ENCODE measurements at places on chromosomes 1 and 21.
A peak's percentile ranks its signal among the peaks of the same experiment; 100 is the strongest.

DNA sequence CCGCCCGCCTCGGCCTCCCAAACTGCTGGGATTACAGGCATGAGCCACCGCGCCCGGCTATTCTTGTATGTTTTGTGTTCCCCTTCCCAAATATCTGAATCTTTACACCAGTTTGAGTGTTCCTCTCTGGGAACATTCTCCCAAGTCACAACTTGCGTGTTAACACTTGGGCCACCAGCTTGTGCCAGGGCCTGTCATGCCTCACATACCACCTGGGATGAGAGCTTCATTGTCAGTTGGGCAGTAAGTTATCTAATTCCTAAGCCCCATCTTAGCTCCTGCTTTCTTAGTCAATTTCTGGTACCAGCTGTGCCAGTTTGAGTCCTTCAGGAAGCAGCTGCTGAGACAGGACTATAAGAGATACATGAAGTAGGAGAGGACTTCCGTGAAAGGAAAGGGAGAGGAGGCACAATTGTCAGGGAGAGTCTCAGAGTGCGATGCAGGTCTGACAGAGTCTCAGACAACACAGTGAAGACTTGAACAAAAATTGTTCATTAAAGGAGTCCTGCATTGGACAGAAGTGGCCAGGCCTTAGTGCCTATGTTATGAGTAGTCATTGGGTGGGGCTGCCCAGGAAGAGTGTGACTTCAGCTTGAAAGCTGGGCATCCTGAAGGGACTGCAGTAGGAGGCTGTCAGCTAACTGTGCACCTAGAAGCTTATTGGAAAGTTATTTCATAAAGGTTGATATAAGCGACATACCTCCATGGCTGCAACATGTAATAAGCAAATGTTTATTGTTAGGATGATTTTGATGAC, 17.3 kb downstream of the ZFYVE9 start:
- DNase-seq, result no peak

GRCh38 chr1:47280142-47280541, 33.8 kb downstream of the STIL start:
- no peak for DNase-seq

DNA sequence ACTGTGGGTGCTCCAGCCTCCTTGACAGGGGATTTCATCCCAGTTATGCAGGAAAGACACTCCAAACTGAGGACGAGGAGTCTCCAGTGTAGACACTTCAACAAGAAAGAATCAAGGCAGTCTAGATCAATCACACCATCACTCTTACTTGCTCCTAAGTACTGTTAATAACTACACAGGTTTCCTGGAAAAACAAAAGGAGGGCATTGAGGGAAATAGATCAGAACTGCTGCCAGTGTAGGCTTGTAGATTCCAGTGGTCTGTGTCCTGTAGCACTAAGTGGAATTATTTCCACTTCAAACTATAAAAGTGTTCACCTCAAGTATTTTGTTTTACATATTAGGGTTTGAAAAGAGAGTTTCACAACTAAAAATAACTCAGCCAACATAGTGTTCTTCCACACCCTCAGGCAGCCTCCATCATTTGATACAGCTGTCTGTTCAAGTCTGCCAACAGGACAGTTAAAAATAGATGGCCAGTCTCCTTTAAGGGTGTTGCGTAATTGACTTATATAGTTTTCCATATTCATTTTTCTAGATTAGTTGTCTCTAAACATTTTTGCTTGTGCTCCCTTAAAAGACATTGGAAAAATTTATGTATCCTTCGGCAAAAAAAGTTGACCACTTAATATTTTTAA, 32.0 kb upstream of the AGL start:
- DNase-seq, result no peak

DNA sequence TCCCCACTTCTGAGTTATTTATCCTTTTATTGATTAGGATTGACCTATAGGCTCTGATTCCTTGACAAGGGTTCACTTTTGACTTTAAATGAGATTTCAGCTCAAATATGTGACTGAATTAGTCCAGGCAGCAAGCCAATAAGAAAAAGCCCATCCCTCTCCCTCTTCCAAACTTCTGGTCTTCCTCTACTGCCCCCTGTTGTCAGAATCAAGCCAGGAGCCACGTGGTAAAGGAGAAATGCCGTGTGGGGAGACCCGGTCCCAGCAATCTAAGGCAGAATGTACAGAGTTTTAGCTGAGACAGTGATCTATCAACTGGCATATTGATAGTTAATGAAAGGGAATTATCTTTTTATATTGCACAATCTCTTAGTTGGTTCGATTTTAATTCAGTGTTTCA, 5.2 kb downstream of the ADAMTS5 start:
- peak; percentile 45 for DNase-seq

Data from NCI-H1694 (cell line).